RPMI7951 (cell line): ENCODE measurements at places on chromosomes 3 and 15.
A peak's percentile ranks its signal among the peaks of the same experiment; 100 is the strongest.

DNA sequence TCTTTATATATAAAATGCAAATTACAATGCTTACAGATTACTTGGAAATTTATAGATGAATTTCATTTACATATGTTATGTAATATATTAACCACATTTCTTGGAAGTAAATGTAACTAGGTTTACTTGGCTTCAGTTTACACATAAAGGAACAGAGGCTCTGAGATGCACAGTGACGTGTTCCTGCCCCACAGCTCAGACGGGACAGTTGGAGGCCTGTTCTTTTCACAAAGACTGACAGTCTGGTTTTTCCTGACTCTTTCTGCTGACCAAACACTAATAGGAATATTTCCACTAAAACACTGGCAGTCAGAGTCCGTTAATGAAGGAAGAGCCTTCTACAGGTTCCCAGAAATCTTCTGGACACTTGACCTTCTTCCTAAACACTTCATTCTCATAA, 336.1 kb downstream of the MFSD1 start:
- no peak for DNase-seq

DNA sequence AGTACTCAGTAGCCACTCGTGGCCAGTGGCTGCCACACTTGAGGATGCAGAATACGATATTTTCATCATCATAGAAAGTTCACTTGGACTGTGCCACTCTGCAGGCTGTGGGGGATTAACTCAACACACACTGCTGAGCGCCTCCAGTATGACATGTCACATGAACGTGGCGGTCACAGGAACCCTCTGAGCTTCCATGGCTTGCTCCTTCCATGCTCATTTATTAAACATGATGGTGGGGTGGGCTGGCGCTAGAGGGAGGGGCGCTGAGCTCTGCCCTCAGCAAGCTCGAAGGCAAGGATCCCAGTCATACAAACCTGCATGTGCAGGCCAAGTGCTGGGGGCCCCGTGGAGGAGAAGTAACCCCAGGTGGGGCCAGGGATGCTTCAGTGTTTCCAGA, 85.5 kb downstream of the WNT7A start:
- no peak for DNase-seq

- DNase-seq: peak; percentile 59
Observed at GRCh38 chr3:24704496-24704895, 209.8 kb upstream of the THRB start.

GRCh38 chr15:32743411-32744140, 25.8 kb downstream of the GREM1 start:
- DNase-seq: peak; percentile 89

GRCh38 chr3:128276146-128276435, 122.8 kb downstream of the EEFSEC start:
- no peak for DNase-seq

- peak; percentile 60 for DNase-seq
Observed at GRCh38 chr3:190338717-190339116, 16.5 kb upstream of the CLDN1 start.

DNA sequence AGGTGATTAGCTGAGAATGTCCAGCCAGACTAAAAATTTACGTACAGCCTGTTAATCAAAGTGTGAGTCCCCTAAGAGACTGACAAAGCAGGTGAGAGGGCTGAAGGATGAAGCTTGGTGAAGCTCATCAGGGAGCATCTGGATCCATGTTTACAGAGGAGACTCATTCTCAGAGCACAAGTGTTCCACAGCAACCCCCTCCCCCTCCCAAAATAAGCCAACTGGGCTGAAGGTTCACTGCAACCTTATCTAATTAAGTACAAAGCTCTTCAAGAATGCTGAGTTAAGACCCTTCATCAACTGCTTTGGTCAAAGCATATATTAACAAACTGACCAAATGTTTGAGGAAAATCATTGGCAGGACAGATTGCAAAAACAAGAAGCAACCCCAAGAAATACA, 262.6 kb upstream of the ZNF385D start:
- no peak for DNase-seq

- DNase-seq: peak; percentile 81
Observed at GRCh38 chr15:80182611-80183261, 29.9 kb downstream of the FAH start.
